ENCODE measurements at places on chromosomes 7 and 10. TPM values are rescaled to one million over a fixed set of nuclear protein-coding genes. Genes with fewer than 3 reads are reported as not detected.

CDC123 gene
- 126 TPM for total RNA-seq

SERPINE1 gene
- total RNA-seq, result 260 TPM

BBIP1 gene
- total RNA-seq, result 15.1 TPM

PIP gene
- total RNA-seq, result not detected

FAM180A gene
- total RNA-seq, result 80.0 TPM

GNAI1 gene
- 37.1 TPM for total RNA-seq

GCK gene
- total RNA-seq, result 1.5 TPM

OR2A12 gene
- not detected for total RNA-seq

CLRN3 gene
- total RNA-seq, result not detected

AGBL3 gene
- 0.83 TPM for total RNA-seq

LAMB1 gene
- 478 TPM for total RNA-seq

BHLHA15 gene
- not detected for total RNA-seq

MKX gene
- total RNA-seq, result 0.83 TPM

OPN1SW gene
- total RNA-seq, result not detected

ZNF503 gene
- total RNA-seq, result 22.7 TPM

DENND2A gene
- total RNA-seq, result 69.6 TPM

PEX1 gene
- total RNA-seq, result 16.5 TPM

FOXI2 gene
- not detected for total RNA-seq

IGFBP1 gene
- total RNA-seq, result not detected

UCN3 gene
- total RNA-seq, result not detected

RABGEF1 gene
- 51.2 TPM for total RNA-seq

TSPAN15 gene
- total RNA-seq, result 0.44 TPM

LAMB4 gene
- total RNA-seq, result under 0.01 TPM

LBX1 gene
- total RNA-seq, result not detected

OR2A7 gene
- 0.33 TPM for total RNA-seq

SLC13A1 gene
- total RNA-seq, result not detected

TMEM178B gene
- under 0.01 TPM for total RNA-seq

NRG3 gene
- not detected for total RNA-seq
